OCI-LY7 (cell line): ENCODE measurements at places on chromosomes 6 and 20. TPM values are rescaled to one million over a fixed set of nuclear protein-coding genes. Genes with fewer than 3 reads are reported as not detected.

DNA sequence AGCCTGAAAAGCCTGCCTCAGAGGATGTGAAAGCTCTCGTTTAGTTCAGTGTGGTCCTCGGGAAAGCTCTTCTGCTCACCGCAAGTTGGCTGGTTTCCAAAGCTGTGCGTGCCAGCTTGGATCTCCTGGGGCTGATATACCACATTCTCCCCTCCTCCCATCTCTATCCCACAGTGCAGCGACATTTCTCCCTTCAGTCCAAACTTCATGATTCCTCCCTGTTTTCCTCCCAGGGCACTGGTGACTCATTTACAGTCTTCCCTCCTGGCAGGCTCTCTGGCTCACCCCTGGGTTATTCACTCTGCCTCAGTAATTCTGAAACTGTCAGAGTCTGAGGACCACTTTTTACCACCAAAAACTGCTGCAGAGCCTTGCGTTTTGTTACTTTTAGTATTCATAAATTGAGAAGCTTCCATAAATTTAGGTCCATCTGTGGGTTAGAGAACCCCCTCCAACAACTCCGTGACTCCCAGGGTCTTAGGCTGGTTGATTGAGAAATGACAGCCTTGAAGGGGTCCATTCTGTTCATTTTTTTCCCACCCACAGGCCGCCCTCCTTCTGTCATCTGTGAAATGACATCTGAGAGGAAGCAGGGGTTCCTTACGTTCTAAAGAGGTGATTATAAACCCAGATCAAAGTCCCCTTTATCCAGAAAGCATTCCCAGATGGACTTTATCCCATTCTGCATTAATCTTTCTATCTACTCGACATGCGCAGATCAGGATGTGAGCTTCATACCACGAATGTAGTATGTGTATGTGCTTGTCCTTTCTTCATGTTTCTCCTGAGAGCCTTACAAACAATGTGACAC is 6.1 kb downstream of the TRIM10 start:
- DNase-seq, result no peak

DNA sequence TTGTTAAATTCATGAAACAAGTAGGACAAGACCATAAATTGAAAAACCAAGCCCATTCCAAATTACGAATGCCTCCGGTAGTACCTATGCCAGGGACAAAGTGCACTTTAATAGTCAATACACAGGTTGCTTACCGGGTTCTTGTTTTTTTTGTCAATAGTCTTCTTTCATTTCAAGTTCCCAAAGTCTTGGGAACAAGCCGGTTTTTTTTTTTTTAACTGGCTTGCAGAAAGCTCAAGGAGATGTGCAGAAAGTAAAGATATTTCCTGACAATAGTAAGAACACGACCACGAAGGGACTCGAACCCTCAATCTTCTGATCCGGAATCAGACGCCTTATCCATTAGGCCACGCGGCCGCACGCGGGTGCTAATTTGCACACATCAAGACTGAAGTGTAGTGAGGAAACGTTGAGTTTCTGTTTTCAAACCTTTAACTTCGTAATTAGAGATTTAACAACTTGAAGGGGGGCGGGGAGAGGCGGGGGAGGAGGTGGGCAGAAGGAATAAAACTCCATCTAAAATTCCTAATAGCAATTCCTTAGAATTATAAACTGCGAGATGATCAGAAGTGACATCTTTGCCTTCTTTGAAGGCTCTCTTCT is 181.0 kb downstream of the TRIM27 start:
- no peak for DNase-seq

DNA sequence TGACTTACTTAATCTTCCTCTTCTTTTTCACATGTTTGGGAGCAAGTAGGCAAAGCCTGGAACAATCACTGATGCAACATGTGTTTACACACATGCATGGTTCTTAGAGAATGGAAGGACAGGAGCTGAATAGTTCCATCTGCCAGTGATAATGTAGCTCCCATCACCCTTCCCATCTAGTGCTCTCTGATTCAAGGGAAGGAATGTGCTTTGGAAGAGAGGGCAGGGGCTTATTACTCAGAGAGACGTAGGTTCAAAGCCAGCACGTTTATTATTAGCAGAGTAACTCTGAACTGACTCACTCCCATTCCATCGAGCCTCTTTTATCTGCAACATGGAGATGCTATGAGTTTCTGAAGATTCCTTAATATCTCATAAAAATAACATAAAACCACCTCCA is 211.9 kb downstream of the GMPR start:
- DNase-seq, result no peak

DNA sequence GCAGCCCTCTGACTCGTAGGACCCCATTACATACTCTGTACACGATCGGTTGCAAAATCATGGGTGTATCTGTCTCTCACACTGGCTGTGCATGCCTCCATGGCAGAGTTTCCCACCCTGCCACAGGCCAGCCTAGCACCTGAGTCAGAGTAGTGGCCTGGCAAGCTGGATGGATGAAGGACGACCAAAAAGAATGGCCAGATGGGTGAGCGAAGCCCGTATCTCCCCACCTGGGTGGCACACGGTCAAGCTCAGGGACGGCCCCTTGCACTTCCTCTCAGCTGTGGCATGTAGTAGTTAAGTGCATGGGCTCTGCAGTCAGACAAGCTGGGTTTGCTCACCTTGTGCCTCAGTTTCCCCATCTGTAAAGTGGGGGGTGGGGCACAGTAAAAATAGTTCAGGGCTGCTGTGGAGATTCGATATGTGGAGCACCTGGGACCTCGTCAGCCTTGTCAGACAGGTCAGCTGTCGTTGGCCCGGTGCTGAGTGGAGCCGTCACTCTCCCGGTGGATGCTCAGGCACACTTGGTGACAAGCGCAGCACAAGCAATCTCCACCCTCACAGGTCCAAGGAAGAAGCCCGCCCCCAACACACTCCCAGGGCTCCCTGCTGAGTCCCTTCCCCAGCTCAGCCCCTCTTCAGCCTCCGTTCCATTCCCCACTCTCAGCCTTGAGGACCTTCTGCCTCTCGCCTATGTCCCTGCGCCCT is 12.6 kb downstream of the CPNE5 start:
- no peak for DNase-seq

DNA sequence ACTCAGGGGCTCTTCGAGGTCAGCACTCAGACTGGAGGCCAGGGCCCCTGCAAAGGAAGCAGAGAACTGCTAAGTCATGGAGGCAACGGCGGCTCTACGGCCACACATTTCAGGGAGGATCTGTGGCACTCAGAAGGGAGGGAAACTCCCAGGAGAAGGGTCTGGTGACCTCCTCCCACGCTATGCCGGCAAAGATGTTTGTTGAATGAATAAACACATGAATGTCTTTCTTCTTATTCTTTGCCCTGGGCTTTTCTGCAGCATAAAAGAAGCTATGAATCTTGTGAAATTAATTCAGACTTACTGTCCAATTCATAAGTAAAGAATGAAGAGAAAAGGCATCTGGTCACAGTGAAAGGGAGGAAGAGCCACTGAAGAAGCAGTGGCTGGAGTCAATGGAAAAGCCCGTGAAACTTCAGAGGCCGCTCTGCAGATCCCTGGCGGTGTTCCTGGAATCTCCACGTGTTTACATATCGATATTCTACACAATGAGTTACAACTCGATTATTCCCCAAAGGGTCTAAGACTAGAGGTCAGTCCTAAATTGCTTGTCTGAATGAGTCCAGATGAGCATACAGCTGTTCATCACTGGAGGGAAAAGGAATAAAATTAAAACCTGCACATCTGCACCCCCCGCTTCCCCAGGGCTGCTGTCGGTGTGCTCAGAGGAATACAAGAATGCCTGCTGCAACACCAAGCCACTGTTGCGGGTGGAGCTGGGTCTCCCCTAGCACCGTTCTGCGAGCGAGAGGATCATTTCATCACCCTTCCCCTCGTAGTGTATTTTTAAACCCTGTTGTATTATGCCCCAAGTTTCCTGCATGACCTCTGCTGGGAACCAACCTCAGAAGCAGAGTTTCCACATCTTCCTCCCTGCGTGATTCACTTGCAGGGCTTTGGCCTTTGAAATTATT is 25.6 kb downstream of the INSM1 start:
- DNase-seq, result no peak

- no peak for DNase-seq
Observed at GRCh38 chr6:55696501-55696900, 117.5 kb upstream of the HMGCLL1 start.

SLC26A8 gene
- not detected in 2 replicates for total RNA-seq

DNA sequence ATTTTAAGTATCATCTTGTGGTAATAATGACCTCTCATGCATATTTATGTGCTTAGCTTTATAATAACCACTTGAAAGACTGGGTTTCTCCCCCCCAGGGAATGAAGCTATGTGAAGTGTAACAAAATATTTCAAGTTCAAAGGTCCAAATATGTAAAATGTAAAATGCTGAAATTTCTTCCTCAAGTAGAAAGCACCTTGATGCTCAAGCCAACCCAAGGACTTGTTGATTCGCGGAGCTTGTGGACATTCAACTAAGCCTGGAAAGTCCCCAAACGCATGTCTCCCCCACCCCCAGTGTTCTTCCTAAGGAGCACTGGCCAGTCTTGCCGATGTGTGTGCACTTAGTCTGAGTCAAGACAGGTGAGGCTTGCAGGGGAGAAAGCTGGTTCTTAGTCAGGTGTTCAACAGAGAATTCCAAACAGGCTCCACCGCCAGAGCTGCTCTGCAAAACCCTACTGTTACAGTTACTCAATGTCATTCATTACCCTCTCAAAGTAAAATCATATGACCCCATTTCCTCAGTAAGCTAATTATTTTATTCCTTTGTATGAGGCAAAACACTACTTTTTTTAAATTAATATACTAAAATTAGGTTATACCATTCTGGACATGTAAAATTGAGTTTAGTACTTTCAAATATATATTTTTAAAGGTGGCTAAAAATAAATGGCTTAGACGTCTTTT is 46.9 kb upstream of the QKI start:
- no peak for DNase-seq

- DNase-seq, result peak; percentile 71
Observed at GRCh38 chr6:33787954-33788693, 806 bp downstream of the LEMD2 start.

GRCh38 chr6:149168968-149169367 is 148.5 kb upstream of the TAB2 start:
- no peak for DNase-seq

- peak; percentile 69 for DNase-seq
Observed at GRCh38 chr6:142857796-142858555, 87.0 kb downstream of the HIVEP2 start.

ADGB gene
- not detected in 2 replicates for total RNA-seq

NKX2-2 gene
- not detected in 2 replicates for total RNA-seq

GRCh38 chr6:132814716-132815570 is 574 bp downstream of the RPS12 start:
- peak; percentile 36 for DNase-seq

SLA2 gene
- total RNA-seq, result 4.1 and 5.0 TPM in 2 replicates

- DNase-seq, result no peak
Observed at GRCh38 chr6:75157336-75157735, 48.5 kb downstream of the COL12A1 start.

DNA sequence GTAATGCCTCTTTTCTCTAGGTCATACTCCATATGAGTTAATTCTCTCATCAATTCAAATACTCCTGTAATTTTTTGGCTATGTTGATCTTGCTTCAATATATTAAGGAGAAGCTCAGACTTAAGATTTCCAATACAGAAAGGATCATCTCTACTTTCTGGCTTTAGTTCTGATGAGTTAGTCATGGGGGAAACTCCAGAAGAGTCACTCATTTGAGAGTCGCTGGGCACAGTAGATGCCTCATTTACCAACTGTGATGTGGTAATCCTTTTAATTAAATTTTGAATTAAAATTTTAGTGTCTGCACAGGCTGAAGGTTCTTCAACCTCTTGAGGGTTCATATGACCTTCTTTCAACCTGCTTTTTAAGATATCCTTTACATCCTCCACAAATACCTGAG is 38.5 kb downstream of the DST start:
- no peak for DNase-seq

DNA sequence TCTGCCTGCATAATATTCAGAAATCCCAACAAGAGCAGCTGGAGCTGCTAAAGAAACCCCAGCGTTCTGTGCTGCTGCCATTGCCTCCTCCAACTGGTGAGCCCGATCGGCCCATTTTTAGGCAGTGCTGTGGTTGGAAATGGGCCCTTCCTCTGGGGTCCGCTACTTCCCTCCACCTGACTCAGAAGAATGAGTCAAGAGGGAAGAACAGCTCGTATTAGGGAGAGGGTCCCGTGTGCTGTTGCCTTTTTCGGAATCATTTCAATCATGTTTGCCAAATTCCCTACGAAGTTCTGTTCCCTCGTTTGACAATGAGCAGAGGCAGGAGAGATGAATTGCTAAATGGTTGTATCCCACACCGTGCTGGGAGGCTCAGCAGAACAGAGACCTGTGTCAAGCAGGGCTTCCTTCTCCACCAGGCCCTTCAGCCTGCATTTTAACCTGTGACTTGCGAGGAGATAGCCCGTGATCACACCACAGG is 38.4 kb downstream of the THBS2 start:
- DNase-seq, result no peak

DNA sequence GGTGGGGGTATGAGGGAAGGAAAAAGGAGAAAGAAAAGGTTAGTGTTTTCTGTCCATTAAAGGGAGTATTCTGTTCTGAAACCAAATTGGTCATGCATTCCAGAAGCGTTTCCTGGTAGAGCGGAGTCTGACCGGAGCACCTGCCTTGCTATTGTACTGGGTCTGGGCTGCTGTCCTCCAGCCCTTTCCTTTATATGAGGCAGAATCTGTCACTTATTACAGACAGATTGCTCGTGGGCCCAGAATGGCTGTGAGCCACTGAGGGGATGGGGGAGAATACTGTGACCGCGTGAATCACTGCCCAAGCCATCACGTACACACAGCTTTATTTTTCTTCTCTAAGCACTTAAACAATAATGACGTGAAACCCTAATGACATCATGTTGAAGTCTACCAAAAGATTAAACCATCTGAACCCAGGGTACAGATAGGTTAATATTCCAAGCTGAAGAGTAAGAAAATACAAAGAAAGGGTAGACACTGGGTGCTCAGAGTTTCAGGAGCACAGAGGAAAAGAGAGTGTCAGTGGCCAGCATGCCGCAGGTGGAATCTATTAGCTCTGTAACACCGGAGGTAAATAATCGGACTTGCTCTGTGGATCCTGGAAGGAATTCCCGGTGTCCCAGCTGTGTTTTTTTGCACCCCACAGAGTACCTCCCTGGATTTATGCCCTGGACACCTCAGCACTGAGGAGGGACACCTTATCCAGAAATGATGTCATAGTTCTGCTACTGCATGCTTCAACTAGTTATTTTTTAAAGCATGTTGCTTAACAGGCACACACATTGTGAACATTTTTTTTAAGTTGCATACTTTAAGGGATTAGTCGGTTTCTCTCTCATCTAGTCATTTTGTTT is 573.3 kb downstream of the PKHD1 start:
- no peak for DNase-seq

NKAIN4 gene
- total RNA-seq, result not detected in 2 replicates

DNA sequence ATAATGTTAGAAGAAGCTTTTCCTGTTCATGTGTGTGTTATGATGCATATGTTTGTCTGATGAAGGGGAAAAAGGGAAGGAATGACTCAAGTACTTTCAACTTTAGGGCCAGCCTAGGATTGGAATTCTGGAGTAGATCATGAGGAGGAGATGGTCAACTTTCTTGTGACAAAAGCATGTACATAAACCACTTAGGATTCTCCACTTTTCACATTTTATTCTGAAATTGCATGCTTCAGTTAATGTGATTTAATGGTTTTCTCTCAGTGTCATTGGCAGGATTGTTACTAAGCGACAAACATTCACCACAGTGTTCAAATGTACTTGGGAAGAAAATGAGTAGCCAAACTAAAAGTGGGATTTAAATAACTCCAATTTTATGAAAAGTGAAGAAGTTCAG is 80.1 kb downstream of the UTRN start:
- DNase-seq, result no peak
